ENCODE measurements at places on chromosomes 4 and X.

- no peak for DNase-seq
Observed at GRCh38 chr4:165379678-165380064, 863 bp downstream of the CPE start.

- no peak for DNase-seq
Observed at GRCh38 chrX:133921764-133922389, 63.5 kb downstream of the GPC3 start.

GRCh38 chrX:71095033-71095432 is 618 bp upstream of the FOXO4 start:
- no peak for DNase-seq

- no peak for DNase-seq
Observed at GRCh38 chr4:123257591-123257990, 139.0 kb upstream of the SPRY1 start.

DNA sequence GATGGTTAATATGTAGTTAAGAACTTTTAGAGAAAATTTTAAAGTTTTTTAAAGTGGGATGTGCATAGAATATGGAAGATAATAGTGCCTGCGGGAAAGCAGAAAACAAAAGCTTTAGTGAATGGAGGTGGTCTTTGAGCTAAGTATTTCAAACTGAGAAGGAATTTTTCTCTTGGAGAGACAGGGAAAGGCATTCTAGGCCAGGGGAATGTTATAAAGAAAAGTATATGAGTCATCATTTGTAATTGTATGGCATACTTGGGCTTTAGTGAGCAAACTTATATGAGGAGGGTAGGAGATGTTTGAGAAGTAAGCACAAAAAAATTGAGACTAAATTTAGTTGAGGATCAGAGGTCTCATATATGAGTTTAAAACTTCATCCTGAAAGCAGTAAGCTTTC is 467.0 kb downstream of the PPARGC1A start:
- DNase-seq, result no peak

GRCh38 chr4:138177278-138177968 is 64.7 kb downstream of the SLC7A11 start:
- DNase-seq, result no peak

GRCh38 chr4:64062991-64063390 is 346.3 kb downstream of the TECRL start:
- DNase-seq, result no peak

DNA sequence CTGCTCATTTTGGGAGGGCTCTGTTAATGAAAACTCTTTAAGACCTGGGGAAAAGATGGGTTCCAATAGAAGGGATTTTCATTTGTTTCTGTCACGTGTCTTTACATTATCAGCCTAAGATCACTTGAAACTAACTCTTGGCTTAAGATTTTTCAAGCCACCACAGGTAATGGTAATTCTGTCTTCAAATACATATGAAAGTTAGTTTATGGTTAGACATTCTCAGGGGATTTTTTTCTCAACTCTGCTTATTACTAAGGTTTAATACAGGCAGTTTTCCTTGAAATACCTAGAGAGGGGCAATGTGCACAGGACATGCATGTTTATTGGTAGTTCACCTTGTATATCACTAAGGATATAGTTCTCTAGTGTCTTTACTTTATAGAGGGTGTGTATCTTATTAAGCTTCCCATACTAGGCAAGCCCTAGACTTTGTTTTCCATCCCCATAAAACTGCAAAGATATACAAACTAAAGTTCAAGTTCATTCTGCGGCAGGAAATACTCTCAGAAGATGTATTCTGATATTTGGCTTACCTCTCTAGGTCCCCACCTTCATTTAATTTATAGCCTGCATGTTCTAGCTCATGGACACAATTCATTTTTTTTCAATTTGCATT is 38.2 kb upstream of the MYOZ2 start:
- no peak for DNase-seq

GRCh38 chr4:185536411-185536709 is 1.1 kb upstream of the PDLIM3 start:
- DNase-seq, result peak; percentile 42

- no peak for DNase-seq
Observed at GRCh38 chrX:10404436-10404835, 215.9 kb downstream of the MID1 start.

- DNase-seq, result no peak
Observed at GRCh38 chrX:26050099-26050498, 88.0 kb upstream of the MAGEB18 start.

DNA sequence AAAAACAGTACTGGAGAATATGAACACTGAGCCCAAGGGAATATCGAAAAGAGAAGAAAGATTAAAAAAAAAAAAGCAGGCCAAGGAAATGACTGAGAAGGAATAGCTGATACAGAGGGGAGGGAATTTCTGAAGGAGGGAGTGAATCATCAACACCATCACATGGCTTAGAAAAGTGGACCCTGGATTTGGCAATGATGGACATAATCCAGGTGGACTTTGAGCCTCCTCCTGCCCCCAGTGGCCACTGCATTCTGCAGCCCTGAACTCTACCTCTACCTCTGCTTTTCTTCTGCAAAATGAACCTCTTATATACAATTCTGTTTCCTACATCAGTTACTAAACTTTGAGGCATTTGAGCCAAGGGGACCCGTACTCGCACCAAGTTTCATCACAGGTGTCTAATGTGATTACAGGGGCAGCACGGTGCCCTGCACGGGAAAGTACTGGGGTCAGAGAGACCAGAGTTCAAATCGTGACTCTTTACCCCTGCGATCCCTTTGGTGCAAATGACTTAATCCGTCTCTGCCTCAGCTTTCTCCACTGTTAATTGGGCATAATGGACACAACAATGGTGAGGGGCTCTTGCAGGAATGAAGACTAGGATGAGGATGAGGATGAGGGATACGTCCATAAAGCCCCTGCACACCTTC is 1.1 kb downstream of the OCIAD2 start:
- DNase-seq, result no peak

DNA sequence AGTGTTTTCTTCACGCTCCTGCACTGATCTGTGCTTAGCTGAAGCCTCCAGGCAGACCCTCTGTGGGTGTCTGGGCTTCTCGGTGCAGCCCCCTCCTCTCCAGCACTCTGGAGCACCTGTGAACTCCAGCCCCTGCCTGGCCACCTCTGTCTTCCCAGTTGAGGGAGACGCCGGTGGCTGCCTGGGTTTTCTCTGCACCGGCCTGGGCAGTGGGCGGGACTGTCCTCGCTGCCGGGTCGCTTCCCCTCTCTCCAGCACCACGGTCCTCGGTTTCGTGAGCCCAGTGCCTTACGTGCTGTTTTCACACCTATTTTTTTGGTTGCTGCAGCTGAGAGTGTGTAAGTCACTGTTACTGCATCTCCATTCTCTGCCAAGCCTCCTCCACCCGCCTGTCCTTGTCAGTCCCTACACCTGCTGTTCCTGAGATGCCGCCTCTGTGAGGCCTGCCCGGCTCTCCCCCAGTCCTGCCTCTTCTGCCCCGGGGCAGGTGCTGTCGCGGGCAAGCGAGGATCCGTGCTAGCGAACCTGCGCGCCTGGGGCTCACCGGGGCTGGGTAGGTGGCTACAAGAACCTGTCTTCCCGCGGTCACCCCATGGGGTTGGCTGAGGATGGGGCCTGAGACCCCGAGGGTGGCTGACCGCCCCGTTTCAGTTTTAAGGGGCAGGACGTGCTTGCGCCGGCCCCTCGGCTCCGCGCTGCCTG is 2.4 kb upstream of the FGFRL1 start:
- DNase-seq, result no peak

DNA sequence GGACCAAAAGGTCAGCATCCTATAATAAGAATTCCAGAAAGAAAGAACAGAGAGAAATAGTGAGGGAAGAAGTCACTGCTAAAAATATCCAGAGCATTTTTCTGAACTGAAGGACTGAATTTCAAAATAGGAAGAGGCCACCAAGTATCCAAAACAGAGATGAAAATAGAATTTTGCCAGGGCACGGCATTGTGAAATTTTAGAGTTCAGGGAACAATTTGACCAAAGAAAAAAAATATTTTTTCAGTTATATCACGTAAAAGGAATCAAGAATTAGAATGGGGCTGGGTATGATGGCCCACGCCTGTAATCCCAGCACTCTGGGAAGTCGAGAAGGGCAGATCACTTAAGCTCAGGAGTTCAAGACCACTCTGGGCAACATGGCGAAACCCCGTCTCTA is 65.4 kb downstream of the FGFBP1 start:
- no peak for DNase-seq

DNA sequence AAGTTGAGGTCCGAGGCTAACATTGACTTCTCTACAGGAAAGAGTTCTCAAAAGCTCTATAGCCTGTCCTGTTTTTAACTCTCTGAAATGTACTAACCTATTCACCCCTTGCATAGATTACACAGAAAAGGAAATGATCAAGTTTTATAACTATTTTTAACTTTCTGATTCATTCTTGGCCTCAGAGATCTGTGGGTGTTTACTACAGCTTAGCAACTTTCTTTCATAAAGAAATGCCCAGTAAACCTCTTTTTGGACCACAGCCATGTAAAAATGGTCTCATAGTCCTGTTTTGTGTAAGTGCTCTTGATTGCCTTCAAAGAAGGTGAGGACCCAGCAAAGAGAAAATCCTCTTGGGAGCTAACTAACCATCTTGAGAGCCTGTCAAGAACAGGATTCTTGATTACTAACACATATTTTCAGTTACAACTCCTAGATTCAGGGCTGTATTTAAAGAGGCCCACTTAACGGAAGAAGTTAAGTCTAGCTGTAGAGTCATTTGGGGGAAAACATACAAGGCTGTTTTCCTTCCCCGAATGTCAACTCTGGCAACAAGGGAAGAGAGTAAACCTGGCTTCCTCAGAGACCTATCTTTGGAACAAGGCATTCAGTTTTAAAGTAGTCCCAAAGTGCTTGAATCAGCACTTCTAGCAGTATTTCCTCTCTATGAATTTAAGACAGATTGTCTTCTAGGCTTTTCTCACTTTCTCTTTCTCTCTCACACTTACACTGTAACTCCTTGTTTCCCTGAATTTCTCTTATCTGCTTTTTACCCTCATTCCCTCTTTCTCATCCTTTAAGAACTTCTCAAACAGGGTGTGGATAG is 78.2 kb downstream of the IL21 start:
- no peak for DNase-seq

GRCh38 chr4:142404191-142404611 is 441.9 kb downstream of the INPP4B start:
- DNase-seq, result no peak

GRCh38 chr4:142405021-142405694 is 440.9 kb downstream of the INPP4B start:
- peak; percentile 41 for DNase-seq

- no peak for DNase-seq
Observed at GRCh38 chr4:147594107-147594506, 23.1 kb upstream of the TMEM184C start.

DNA sequence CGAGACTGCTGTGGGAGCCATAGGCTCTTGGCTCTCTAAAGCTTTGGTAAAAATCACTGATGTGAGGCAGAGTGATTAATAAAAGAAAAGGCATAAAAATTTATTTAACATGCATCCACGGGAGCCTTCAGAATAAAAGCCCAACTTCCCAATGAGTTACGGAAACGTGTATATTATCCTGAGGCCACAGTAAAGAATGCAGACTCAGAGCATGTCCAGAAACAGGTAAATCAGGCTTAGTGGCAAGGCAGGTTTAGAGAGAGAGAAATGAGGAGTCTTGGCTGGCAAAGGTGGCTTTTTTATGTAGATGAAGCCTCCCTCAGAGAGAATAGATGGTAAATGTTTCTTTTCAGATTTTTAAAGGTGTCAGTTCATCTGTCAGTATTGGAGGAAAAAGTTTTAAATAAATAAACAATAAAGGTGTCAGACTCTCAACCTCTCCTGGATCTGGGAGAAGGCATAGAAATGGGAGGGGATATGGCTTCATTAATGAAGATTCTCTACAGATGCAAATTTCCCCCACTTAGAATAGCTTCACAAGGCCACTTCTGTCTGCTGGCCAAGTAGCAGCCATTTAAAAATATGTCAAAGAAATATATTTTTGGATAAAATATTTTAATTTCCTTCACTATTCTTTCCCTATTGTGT is 24.0 kb downstream of the C4orf51 start:
- DNase-seq, result no peak

DNA sequence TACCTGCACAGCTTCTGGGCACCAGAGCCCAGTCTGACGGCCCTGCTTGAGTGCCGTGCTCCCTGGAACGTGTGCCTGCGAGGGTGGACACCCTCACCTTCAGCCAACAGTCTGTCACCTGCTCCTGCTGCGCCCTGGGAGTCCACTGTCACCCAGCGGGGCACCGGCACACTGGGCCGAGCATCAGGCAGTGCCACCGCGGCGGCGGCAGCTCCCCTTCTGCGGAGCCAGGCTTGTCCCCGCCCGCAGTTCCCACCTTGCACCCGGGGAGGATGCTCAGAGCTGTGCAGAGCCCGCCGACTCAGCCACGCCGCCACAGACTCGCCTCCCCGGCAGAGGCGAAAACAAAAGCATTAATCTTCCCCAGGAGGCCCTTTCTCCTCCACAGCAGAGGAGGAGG is 86.8 kb downstream of the ABLIM2 start:
- DNase-seq, result no peak

- no peak for DNase-seq
Observed at GRCh38 chr4:176780995-176781738, 11.6 kb downstream of the VEGFC start.

DNA sequence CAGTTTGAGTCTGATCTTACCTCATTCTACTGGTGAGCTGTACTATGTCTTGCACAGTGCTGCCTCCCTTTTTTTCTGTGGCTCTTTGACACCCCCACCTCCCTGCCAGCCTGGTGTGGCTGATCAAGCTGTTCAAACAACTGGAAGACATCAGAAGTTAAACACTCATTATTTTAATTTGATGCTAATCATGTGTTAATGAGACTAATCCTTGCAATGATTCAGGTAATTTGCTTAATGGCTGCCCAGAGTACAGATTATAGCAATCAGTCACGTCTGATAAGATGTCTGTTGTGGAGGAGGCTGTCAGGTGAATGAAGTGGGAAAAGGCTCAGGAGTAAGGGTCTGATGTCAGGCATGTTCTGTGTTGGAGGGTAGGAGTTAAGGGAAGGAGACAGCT is 87.4 kb upstream of the GK2 start:
- no peak for DNase-seq

DNA sequence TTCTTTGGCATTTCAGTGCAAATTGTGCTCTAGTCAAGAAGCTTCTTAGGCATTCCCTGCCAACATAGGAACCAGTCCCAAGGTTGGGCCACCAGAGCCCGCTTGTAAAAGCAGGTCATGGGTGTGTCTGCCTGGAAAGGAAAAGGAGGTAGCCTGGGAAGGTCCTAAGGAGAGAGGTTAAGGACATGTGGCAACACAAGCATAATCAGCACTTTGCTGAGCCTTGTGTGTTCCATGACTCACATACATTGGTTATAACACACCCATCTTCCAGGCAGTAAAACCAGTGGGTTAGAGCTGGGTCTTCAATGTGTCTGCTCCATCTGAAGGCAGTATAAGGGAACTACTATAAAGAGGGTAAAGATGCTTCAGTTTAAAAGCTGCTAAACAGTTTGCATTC is 165.0 kb downstream of the FHIP1A start:
- DNase-seq, result no peak

GRCh38 chr4:171025776-171026175 is 787.4 kb upstream of the GALNTL6 start:
- no peak for DNase-seq

DNA sequence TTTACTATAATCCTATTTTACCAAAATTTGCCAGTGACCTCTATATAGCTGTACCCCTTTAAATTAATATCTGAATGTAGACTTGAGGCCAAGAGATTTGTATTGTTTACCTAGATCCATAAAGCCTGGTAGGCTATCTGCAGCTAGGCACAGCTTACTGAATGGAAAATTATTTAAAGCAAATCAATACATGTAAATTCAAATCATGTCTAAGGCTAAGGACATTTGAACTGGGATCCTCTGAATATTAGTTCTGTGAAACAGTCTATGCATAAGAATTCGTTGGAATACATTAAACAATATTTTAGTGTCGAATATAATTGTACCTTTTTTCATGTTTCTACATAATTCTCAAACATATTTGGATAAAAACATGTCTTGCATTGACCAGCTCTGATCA is 1.6 kb downstream of the UGT2A3 start:
- DNase-seq, result no peak
